Spinal cord (tissue), 10 donors: ENCODE measurements at places on chromosomes 13 and 19. TPM values are rescaled to one million over a fixed set of nuclear protein-coding genes. Genes with fewer than 3 reads are reported as not detected.

The SPINT2 gene
- 95.5 TPM for total RNA-seq

The ATP1A3 gene
- 434 TPM for total RNA-seq

The CCDC169 gene
- 3.4 TPM for total RNA-seq

The CEACAM4 gene
- total RNA-seq = 0.17 TPM

The CD37 gene
- total RNA-seq = 10.5 TPM

The CRTC1 gene
- total RNA-seq = 7.8 TPM

The PLK5 gene
- total RNA-seq = 0.59 TPM

The FAM174C gene
- 21.3 TPM for total RNA-seq

The MEF2B gene
- 0.88 TPM for total RNA-seq

The CD79A gene
- 0.22 TPM for total RNA-seq

The SH2D3A gene
- 0.50 TPM for total RNA-seq
